ENCODE measurements at places on chromosomes 16 and 17. TPM values are rescaled to one million over a fixed set of nuclear protein-coding genes. Genes with fewer than 3 reads are reported as not detected.

Gene GABARAP
- polyA plus RNA-seq, result 914 TPM

Gene KRT25
- polyA plus RNA-seq, result not detected

Gene IGF2BP1
- polyA plus RNA-seq, result not detected

Gene SP2
- polyA plus RNA-seq, result 13.4 TPM

Gene RABEP1
- polyA plus RNA-seq, result 44.4 TPM

Gene PTX4
- polyA plus RNA-seq, result not detected

Gene UTS2R
- polyA plus RNA-seq, result not detected

Gene NPIPA7
- 1.3 TPM for polyA plus RNA-seq

Gene CCL7
- not detected for polyA plus RNA-seq

Gene EVPL
- not detected for polyA plus RNA-seq

Gene TPPP3
- not detected for polyA plus RNA-seq

Gene CACNG5
- polyA plus RNA-seq, result not detected

Gene GRIN2A
- not detected for polyA plus RNA-seq

Gene PRKCA
- polyA plus RNA-seq, result 1.8 TPM

Gene SKAP1
- polyA plus RNA-seq, result 264 TPM

Gene SLC2A4
- polyA plus RNA-seq, result not detected

Gene CD300A
- polyA plus RNA-seq, result 121 TPM

Gene CAPNS2
- not detected for polyA plus RNA-seq

Gene CDC6
- polyA plus RNA-seq, result 0.49 TPM

Gene CCDC200
- polyA plus RNA-seq, result 0.90 TPM

Gene TBC1D28
- polyA plus RNA-seq, result not detected

Gene RAB37
- polyA plus RNA-seq, result 125 TPM

Data from CD8-positive, alpha-beta memory T cell (primary cell).